ENCODE measurements at places on chromosomes 3 and 15. TPM values are rescaled to one million over a fixed set of nuclear protein-coding genes. Genes with fewer than 3 reads are reported as not detected.

- H3K27me3 ChIP-seq, result no peaks in the 10 kb centered on the region
- H3K27ac ChIP-seq, result peak overlapping the region; percentile 95
- no peaks in the 10 kb centered on the region for H3K36me3 ChIP-seq
- peak overlapping the region; percentile 76 for H3K4me3 ChIP-seq
- H3K4me1 ChIP-seq, result no peaks in the 10 kb centered on the region
- no peak for DNase-seq
Observed at GRCh38 chr3:20186600-20187004, 596 bp upstream of the SGO1 start.

- no peak overlapping the region for H3K27ac ChIP-seq
- H3K4me3 ChIP-seq, result no peak overlapping the region
- H3K27me3 ChIP-seq, result no peaks in the 10 kb centered on the region
- H3K36me3 ChIP-seq, result no peaks in the 10 kb centered on the region
- no peak for DNase-seq
Observed at GRCh38 chr15:63895194-63895593, 61.4 kb upstream of the HERC1 start.

The CSK gene
- 52.3 TPM for total RNA-seq

DNA sequence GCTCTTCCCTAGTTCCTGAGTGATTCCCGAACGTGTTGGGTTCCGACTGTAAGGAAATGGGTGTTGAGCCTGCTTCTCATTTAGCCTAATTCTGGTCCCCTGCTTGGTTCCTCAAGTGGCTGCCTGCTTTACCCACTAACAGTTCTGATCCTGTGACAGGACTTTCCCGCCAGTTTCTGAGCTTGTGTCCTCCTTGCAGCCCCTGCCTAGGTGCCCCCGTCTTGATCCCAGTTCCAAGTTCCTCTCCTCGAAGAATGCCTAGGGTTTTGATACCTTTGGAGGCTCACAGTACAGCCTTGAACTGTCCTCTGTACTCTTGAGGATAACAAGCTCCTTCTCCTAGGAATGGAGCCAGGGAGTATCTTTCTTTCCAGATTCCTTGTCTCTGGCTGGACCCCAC, 12.0 kb upstream of the RASGRF1 start:
- no peak for DNase-seq
- H3K4me3 ChIP-seq, result no peak overlapping the region
- no peaks in the 10 kb centered on the region for H3K36me3 ChIP-seq
- H3K27ac ChIP-seq, result no peak overlapping the region

DNA sequence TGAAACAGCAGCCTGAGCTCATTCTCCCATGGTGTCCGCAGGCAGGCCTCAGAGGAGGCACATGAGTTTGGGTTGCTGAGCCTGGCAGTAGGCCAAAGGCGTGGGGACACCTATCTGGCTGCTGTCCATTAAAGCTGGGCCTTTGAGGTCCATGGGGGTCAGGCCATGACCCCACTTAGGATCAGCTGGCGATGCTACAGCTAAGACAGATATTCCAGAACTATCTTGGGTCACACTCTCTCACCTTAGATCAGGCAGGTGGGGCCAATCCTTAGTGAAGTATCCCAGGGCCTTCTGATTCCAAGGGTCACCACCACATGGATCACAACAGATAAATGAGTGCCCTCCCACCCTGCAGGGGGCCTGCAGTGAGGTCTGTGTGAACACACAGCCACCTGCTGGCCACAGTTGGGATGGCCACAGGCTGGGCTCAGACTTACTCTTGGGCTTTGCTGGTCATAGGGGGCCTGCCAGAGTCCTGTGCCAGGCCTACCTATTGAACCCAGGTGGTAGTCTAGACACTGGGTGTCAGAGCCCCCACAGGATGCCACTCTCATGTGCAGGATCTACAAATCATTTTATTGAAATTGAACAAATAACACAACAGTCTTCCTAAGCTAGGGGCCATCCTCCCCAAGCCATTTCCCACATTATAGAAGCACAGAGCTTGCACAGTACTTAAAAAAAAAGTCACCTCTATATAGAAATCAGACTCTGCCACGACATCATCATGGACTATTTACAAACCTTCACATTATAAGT, 2.0 kb upstream of the HYAL2 start:
- H3K4me1 ChIP-seq, result peaks cover 25% of the 10 kb centered on the region
- peak overlapping the region; percentile 90 for H3K27ac ChIP-seq
- peaks cover 27% of the 10 kb centered on the region for H3K36me3 ChIP-seq

- DNase-seq, result no peak
- no peaks in the 10 kb centered on the region for H3K36me3 ChIP-seq
- H3K4me3 ChIP-seq, result no peak overlapping the region
- H3K27me3 ChIP-seq, result no peaks in the 10 kb centered on the region
Observed at GRCh38 chr3:133413161-133414020, 13.5 kb downstream of the BFSP2 start.

The RAP2B gene
- 22.7 TPM for total RNA-seq

DNA sequence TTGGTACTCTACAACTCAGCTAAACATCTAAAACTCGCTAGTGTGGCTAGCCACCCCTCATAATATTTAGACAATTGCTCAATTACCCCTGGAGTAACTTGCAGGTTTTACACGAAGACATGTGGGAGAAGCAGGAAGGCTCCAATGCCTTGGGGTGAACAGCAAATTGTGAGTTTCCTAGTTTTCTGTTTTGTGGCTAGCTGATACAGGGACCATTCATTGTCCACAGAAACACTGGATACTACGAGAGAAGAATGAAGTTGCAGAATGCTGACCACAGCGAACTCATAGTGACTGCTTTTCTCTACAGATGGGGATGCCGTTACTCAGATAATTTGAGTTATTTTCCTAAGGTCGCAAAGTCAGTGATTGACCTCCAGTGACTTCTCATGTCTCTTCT, 212.9 kb downstream of the P3H2 start:
- no peak overlapping the region for H3K27ac ChIP-seq
- no peaks in the 10 kb centered on the region for H3K4me1 ChIP-seq
- no peak overlapping the region for H3K4me3 ChIP-seq
- H3K27me3 ChIP-seq, result no peaks in the 10 kb centered on the region
- DNase-seq, result no peak

The RPLP1 gene
- 1,369 TPM for total RNA-seq

DNA sequence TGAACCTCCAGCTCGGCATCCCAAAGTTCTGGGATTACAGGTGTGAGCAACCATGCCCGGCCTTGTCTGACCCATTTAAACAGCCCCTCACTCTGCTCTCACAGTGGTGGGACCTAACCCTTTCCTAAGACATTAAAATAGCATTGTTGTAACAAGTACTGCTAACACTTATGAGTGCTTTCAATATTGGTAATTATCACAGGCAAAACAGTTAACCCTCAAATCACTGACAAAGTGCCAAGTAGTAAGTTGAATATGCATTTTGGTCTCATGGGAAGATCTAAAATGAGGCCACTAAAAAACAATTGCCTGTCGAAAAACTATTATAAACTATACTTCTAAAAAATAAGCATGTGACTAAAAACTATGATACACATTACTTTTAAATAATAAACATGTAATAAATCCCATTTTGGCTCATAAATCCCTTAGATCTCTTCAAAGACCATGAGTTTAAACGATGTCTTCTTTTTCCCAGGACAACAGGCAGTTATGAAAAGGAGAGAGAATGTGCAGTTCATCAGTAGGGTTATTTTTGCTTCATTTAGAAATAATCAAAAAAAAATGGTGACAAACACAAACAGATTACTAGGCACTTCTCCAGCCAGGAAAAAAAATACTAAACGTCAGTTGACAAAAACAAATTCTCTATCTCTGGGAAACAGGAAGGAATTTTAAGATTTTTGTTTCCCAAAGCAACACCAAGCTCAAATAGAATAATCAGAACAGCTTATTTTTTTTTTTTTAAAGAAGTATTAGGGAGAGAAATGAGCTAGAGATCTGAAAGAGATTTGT, 95.4 kb downstream of the RFTN1 start:
- H3K36me3 ChIP-seq, result no peaks in the 10 kb centered on the region
- H3K4me1 ChIP-seq, result peaks cover 12% of the 10 kb centered on the region
- H3K27me3 ChIP-seq, result no peaks in the 10 kb centered on the region
- H3K27ac ChIP-seq, result no peak overlapping the region

- no peaks in the 10 kb centered on the region for H3K36me3 ChIP-seq
- no peak overlapping the region for H3K27ac ChIP-seq
- peaks cover 14% of the 10 kb centered on the region for H3K4me1 ChIP-seq
- no peak overlapping the region for H3K4me3 ChIP-seq
Observed at GRCh38 chr3:107426223-107426622, 49.0 kb downstream of the CCDC54 start.

The LEKR1 gene
- total RNA-seq, result 1.6 TPM

GRCh38 chr3:168093229-168093628, 2.5 kb downstream of the GOLIM4 start:
- H3K36me3 ChIP-seq, result no peaks in the 10 kb centered on the region
- H3K4me3 ChIP-seq, result peak overlapping the region; percentile 80
- no peaks in the 10 kb centered on the region for H3K27me3 ChIP-seq
- H3K4me1 ChIP-seq, result peaks cover 4% of the 10 kb centered on the region
- no peak overlapping the region for H3K27ac ChIP-seq

The EEFSEC gene
- 11.5 TPM for total RNA-seq

GRCh38 chr15:80939216-80939615, 50.4 kb downstream of the MESD start:
- no peak overlapping the region for H3K4me3 ChIP-seq
- H3K27me3 ChIP-seq, result no peaks in the 10 kb centered on the region
- peaks cover 81% of the 10 kb centered on the region for H3K36me3 ChIP-seq
- no peak overlapping the region for H3K27ac ChIP-seq
- DNase-seq, result no peak

The MINAR1 gene
- total RNA-seq, result 0.58 TPM

The GOLGA6A gene
- not detected for total RNA-seq

DNA sequence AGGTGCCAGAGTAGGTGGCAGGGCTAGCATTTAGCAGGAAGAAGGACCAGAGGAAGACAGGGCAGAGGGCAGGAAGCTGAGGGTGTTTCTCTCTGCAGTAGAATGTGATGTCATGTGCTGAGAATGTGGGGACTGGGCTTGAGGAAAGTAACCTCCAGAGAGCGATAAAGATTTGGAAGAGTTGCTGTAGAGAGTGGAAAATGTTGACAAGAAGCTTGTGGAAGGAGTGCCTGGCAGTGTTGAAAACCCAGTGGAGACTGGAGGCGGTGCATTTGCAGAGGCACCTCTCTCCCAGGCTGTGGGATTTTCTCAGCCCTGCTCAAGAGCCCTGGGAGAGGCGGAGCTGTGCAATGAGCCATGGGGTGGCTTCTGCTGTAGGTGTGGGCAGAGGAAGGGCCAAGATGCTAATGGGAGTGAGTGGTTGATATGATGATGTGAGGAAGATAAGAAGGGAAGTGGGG, 54.8 kb downstream of the MESD start:
- no peak overlapping the region for H3K27ac ChIP-seq
- no peak for DNase-seq
- no peaks in the 10 kb centered on the region for H3K27me3 ChIP-seq

GRCh38 chr15:70799667-70800450, 36.5 kb upstream of the UACA start:
- peak overlapping the region; percentile 5 for H3K27ac ChIP-seq
- peaks cover 9% of the 10 kb centered on the region for H3K4me1 ChIP-seq
- no peak overlapping the region for H3K4me3 ChIP-seq
- peaks cover 11% of the 10 kb centered on the region for H3K27me3 ChIP-seq
- peak; percentile 86 for DNase-seq
- H3K36me3 ChIP-seq, result no peaks in the 10 kb centered on the region

DNA sequence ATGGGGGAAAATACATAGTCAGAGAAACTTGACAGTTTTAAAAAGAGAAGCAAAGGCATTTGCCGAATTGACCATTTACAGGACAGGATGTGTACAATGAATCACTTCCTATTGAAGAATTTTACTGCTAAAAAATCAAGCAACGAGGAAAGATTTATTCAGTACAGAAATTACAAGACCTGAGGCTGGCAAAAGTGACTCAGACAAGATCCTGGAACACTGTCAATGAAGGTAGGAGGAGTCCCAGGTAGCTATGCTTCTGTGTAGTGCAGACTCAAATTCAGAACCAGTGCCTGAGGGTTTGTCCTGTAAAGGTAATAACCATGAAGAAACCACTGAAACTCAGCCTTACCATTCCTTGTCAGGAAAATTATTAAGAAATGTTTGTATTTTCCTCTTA, 120.9 kb downstream of the ZMAT3 start:
- no peaks in the 10 kb centered on the region for H3K36me3 ChIP-seq
- no peaks in the 10 kb centered on the region for H3K4me1 ChIP-seq
- H3K27me3 ChIP-seq, result no peaks in the 10 kb centered on the region
- H3K4me3 ChIP-seq, result no peak overlapping the region
- no peak overlapping the region for H3K27ac ChIP-seq
- DNase-seq, result no peak

The CERS3 gene
- total RNA-seq, result not detected

DNA sequence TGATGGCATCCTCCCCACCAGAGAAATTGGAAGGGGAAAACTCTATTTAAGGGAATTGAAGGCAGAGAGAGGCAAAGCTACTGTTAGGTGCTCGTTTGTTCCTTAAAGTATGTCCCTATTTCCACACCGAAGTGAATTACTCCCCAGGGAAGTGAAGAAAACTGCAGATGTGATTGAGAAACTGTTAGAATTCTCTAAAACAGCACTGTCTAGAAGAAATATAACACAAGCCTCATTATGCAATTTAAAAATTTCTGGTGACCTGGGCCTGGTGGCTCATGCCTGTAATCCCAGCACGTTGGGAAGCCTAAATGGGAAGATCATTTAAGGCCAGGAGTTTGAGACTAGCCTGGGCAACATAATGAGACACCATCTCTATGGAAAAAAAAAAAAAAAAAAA, 305.0 kb downstream of the SHQ1 start:
- H3K27ac ChIP-seq, result no peak overlapping the region
- no peaks in the 10 kb centered on the region for H3K4me1 ChIP-seq
- H3K27me3 ChIP-seq, result no peaks in the 10 kb centered on the region

DNA sequence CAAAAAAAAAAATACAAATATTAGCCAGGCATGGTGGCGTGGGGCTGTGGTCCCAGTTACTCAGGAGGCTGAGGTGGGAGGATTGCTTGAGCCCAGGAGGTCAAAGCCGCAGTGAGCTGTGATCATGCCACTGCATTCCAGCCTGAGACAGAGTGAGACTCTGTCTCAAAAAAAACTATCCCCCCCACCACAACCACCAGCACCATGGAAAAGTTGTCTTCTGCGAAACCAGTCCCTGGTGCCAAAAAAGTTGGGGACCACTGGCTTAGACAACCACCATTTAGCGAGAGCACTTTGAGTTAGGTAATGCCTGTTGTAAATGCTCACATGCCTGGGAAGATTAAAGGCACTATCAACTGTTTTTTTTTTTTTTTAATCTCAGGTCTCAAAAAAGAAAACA, 15.4 kb downstream of the ARHGAP31 start:
- peaks cover 17% of the 10 kb centered on the region for H3K4me1 ChIP-seq
- no peaks in the 10 kb centered on the region for H3K36me3 ChIP-seq
- H3K4me3 ChIP-seq, result no peak overlapping the region
- H3K27ac ChIP-seq, result no peak overlapping the region
- H3K27me3 ChIP-seq, result no peaks in the 10 kb centered on the region
- DNase-seq, result no peak

DNA sequence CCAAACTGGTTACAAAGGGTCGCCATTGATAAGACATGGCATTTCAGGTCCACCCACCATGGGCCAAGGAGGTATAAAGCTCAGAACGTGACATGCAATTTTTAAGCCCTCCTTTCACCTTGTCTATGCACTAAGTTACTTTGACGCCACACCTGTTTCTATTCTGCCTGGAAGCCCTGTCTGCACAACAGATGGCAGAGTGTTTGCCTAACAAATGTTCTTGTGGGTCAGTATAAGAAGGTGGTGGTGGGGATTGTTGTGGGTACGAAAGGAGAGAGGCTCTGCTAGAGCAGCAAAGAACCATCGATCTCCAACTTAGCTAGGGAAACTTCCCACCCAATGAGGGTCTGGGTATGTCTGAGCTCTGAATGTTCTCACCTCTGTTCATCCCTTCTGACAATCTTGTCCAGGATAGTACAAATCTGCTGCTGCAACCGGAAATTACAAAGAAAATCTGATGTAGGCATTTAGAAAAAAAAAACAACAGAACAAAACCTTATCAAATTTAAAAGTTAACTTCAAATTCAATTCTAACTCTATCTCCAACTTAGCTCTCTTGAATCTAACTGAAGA, 945.0 kb upstream of the CFAP20DC start:
- DNase-seq, result no peak
- no peaks in the 10 kb centered on the region for H3K36me3 ChIP-seq

The LMAN1L gene
- not detected for total RNA-seq

The C3orf62 gene
- total RNA-seq, result 4.2 TPM
